Dermis microvascular lymphatic vessel endothelial cell (primary cell): ENCODE measurements at places on chromosomes 3 and 15.

GRCh38 chr15:43469867-43470266 is 23.1 kb downstream of the TP53BP1 start:
- DNase-seq = no peak

GRCh38 chr3:171349392-171349791 is 110.8 kb downstream of the TNIK start:
- no peak for DNase-seq

DNA sequence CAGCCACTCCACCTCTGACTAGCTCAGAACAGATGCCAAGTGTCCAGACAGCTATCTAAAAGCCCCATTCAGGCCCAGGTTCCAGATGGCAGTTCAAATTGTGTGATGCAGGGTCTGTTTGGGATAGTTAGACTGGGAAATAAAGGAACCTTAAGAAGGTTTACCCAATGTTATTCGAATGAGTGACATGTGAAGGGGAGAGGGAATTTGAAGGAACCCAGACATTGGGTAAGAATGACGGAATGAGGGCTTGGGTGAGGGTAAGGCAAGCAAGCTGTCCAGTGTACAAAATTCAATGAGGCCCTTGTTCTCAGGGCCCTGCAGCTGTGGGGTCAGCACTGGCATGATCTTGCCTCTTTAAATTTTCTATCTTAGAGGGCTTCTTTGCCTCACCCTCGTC is 34.1 kb downstream of the ATP13A5 start:
- no peak for DNase-seq

DNA sequence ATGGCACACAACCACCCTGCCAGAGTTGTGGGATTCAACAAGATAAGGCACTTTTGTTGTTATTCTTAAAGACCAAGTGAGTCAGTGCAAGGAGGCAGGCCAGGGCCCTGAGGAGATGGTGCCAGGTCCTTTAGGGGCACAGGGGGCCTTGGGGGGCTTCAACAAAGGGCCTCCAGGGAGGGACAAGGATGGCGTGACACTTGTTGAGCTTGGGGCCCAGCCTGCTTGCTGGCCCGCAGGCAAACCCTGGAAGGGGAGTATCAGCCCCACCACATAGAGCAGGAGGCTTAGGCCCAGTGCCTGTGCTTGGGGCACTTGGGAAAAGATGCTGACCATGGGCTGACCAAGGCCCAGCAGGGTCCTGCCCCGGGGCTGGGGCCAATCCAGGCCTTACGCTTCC is 5.5 kb downstream of the IQSEC1 start:
- no peak for DNase-seq

GRCh38 chr3:162586591-162586990 is 1090.0 kb downstream of the OTOL1 start:
- DNase-seq = no peak

DNA sequence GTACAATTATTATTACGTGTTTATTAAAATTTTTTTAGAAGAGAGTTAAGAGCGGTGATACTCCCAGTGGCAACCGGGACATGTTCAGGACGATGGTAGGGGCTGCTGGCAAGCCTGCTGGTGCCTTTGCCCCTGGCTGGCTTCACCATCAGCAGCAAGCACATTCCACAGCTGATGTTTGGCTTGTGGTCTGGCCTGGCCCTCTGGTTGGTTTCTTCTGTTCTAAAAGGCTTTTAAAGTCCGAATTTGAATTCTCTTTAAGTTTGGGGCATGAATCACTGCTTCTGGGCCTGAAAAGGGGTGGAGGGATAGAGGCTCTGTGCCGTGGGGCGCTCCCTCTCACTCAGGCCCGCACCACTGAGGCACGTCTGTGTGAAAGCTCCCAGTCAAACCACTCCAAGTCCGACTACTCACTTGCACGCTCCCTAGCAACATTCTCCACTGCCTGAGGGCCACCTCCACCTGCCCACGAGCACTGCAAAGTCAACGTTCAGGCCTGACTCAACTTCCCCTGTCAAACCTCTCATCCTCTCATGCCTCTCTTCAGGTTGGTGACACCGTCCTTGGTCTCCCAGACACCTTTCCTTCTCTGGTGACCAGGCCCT is 10.1 kb downstream of the ITGA11 start:
- no peak for DNase-seq

- DNase-seq = no peak
Observed at GRCh38 chr3:19898721-19899120, 35.3 kb downstream of the EFHB start.

DNA sequence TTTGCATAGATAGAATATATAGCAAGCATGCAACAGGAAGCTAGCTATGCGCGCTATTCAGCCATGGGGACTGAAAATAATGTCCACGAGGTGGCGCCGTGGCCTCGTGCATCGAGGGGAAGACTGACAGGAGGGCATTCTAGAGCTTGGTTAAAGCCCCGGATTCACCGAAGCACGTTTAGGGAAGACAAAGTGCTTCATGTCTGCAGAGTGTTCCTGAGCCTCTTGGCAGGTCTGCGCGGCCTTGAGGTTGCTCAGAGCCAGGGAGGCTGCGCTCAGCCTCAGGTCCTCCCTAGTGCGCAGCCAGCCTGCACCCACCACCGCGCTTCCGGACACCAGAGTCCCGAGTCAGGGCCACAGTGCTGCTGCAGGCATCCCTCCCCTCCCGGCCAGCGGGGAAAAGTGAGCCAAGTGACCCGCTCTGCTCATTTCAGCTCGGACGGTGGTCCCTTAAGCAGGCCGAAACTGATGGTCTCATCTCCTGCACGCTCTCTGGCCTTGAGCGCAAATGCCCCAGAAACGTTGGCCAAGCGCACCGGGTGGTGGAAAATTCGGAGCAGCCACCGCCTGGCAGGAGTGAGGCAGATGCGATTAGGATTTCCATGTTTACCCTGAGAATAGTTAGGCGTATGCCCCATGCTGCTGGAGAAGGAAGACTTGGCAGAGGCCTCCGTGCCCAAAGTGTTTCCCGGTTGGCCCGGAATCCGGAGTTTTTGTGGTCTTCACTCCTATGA is 24.8 kb downstream of the GABRA5 start:
- DNase-seq = peak; percentile 68

GRCh38 chr15:59887211-59887610 is 116.9 kb upstream of the FOXB1 start:
- DNase-seq = no peak

GRCh38 chr15:35174948-35175347 is 89.9 kb upstream of the NANOGP8 start:
- no peak for DNase-seq

DNA sequence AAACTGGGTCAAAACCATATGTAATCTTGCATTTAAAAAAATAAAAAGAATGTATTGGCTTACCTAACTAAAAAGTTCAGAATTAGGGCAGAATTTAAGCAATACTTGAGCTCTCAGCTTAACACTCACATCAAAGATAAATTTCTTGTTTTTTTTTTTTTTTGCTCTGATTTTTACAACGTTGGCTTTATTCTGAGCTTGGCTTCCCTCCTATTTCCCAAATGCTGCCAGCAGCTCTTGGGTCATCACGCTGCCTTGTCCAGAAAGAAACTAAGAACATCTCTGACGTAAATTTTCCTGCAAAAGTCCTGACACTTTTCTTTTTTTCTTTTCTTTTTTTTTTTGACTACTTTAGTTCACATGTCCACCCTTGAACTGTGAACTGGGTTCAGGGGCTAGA is 150.6 kb upstream of the TGFBR2 start:
- no peak for DNase-seq

DNA sequence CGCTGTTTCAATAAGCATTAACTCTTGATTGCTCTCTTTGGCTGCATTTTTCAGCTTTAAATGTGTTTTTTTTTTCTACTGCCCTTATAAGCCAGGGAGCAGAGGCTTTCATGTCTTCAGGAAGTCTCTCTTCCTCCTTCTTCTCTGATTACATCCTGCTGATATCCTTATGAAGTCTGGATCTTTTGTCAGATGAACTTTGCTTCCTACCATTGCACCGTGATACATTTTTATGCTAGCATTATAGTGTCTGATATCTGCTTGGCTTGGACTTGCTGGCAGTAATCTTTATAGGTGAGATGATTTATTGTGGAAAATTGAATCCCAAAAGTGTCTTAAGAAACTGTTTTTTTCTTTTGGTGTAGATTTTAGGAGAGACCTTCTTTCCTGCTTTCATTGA is 160.4 kb upstream of the CFAP20DC start:
- no peak for DNase-seq

- DNase-seq = no peak
Observed at GRCh38 chr3:174062923-174063322, 665.4 kb downstream of the NLGN1 start.
